T-helper 2 cell (primary cell): ENCODE measurements at places on chromosomes 11 and 22.

GRCh38 chr22:18070041-18070440 is 7.7 kb upstream of the PEX26 start:
- no peak for DNase-seq

GRCh38 chr11:119319700-119320239 is 2.8 kb upstream of the MCAM start:
- no peak for DNase-seq

- DNase-seq = no peak
Measured at GRCh38 chr11:33618956-33619355, 81.7 kb downstream of the C11orf91 start.

GRCh38 chr22:44484618-44485017 is 13.4 kb downstream of the RTL6 start:
- no peak for DNase-seq

DNA sequence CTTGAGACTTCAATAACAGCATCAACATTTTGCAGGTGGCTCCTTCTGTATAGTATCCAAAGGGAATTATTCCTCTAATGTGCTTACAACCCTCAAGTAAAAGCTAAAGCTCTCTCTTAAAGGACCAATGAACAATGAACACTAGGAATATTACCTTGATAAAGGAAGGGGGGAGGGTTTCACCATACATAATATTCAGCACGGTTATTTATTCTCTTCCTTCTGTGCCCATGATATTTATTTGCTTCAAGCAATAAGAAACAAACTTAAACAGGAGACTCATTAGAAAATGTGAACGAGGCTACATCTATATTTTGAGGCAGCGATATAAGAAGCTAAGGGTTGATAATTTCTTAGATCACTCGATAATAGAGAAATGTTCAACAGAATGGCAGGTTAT is 21.2 kb downstream of the BLID start:
- DNase-seq = no peak

GRCh38 chr11:134502153-134502550 is 90.1 kb upstream of the B3GAT1 start:
- DNase-seq = no peak

GRCh38 chr11:72759468-72759985 is 7.3 kb upstream of the ARAP1 start:
- DNase-seq = no peak

- DNase-seq = no peak
Measured at GRCh38 chr11:2445746-2446551, 1.1 kb downstream of the KCNQ1 start.

- DNase-seq = no peak
Measured at GRCh38 chr22:43228863-43229262, 41.9 kb upstream of the TTLL12 start.

DNA sequence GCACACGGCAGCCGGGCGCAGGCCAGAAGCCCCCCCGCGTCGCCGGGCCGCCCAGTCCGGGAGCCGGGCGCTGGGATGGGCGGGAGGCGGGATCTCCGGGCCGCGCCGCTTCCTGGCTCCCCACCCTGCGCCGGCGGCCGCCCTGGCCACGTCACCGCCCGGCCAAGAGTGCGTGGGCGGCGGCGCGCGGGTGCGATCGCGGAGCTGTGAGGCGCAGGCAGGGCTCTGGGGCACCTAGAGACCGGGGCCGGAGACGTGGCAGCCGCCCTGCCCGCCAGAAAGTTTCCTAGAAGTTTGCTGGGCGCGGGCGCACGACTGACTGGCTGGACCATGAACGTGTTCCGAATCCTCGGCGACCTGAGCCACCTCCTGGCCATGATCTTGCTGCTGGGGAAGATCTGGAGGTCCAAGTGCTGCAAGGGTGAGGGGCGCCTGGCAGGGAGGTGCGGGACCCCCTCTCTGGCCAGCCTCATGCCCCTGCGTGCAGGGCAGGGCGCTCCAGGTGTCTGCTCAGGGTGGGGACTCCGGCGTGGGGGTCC is at the start of gene KDELR3:
Gene KDELR3 (plus strand): TSS at position 193 of the 539 bp plus-strand sequence. CDS start 138 bp downstream, at position 331.
- DNase-seq = no peak

GRCh38 chr11:44581246-44581645 is 15.8 kb downstream of the CD82 start:
- no peak for DNase-seq

- DNase-seq = no peak
Measured at GRCh38 chr11:110061296-110061695, 31.9 kb upstream of the ZC3H12C start.

- DNase-seq = no peak
Measured at GRCh38 chr22:46584081-46584921, 35.9 kb upstream of the GRAMD4 start.

GRCh38 chr11:80722629-80723028 is 1281.8 kb upstream of the TENM4 start:
- no peak for DNase-seq

DNA sequence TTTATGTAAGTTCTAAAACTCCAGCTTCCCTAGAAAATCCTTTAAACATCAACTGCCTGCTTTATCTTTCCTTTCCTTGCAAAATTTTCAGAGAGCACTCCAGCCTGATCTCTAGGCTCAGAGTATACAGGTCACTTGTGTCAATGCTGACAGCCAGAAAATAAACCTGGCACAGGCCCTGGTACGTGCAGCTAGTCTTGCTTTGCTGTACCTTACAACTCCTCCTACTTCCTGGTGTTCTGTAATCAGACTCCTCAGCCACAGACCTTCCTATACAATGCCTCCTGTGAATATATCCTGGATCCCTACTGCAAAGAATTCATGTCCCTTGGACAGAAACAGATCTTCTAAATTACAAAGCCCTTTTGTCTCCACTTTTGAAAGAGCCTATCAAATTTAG is 24.2 kb upstream of the TMEM123 start:
- no peak for DNase-seq

- no peak for DNase-seq
Measured at GRCh38 chr11:34977089-34977912, 60.9 kb downstream of the PDHX start.

GRCh38 chr11:75023446-75024067 is 34.8 kb downstream of the NEU3 start:
- DNase-seq = no peak

GRCh38 chr22:29748248-29748893 is 18.4 kb downstream of the ZMAT5 start:
- DNase-seq = no peak

- no peak for DNase-seq
Measured at GRCh38 chr22:39414886-39415285, 15.3 kb downstream of the TAB1 start.

DNA sequence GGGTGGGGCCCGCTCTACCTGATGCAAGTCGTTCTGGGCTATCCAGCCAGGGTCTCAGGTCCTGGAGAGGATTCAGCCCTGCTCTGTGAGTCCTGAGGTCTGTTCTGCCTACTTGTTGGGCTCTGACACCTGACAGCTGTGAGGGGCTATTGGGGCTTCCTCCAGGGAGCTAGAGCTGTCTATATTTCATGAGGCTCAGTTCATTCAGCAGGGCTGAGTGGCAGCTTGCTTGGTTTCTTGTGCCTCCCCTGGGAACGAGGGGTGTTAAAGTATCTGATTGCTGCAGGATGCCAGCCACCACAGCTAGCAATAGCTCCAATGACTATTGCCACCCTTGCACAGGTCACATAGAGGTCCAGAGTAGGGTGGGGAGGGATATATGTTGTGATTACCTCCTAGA is 26.7 kb downstream of the INSC start:
- no peak for DNase-seq

DNA sequence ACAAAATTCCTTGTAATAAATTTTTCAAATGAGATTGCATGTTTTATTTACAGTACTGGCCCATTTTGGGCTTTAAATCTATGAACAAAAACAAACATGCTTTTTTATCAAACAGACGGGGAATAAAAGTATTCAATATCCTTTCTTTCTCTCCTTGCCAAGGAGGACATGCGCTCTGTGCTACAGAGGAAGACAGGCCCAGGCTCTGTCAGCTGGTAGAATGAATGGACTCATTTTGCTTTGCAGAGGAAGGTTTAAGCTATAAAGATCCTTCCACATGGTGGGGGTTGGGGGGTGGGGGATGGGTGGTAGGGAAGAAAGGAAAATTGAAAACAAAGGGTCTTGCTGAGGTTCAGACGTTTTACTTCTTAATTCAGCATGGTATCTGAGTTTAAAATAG is 575.6 kb downstream of the INSC start:
- no peak for DNase-seq

DNA sequence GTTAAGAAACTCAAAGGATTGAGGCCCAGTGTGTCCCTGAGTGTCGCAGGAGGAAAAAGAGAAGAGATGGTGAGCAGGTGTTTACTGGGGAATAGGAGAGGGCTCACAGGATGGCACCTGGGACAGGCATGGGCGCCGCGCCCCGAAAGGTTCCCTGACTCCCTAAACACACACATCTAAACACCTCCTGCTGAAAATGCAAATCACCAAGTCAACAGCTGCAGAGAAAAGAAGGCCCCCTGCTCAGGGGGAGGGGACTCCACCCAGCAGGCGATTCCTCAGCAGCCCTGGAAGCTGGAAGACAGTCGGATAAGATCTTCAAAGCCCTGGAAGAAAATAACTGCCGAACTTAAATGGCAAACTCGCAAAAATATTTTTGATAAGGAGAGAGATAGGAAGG is 377.2 kb downstream of the BRD1 start:
- no peak for DNase-seq

GRCh38 chr11:134027671-134028070 is 41.2 kb upstream of the JAM3 start:
- no peak for DNase-seq
